ENCODE measurements at places on chromosomes 1 and 21. TPM values are rescaled to one million over a fixed set of nuclear protein-coding genes. Genes with fewer than 3 reads are reported as not detected.
A peak's percentile ranks its signal among the peaks of the same experiment; 100 is the strongest.

DNA sequence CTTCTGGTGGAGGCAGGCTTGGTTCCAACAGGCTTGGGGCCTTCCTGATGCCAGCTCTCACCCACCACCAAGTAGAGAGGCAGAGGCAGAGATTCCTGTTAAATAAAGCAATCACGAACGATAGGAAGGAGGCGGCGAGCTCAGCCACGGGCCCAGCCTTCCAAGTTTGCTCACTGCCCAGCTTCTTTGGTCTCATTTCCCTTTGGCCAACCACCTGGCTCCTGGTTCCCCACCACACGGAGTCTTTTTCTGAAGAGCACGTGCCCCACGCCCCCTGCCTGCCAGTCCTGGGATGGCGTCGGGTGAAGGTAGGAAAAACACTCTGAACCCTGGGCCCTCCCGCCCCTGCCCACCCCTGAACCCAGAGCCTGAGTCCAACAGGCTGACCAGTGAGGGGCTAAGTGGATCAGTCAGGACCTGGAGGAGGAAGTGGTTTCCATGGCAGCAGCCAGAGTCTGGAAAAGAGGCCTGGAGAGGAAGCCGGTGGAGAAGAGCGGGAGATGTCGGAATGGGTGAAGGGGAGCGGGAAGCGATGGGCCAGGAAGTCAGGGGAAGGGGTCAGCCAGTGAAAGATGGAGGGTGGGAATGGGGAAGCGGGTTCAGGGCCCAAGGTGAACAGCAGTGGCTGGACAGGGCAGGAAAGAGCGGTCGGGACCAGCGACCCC is 158.2 kb upstream of the KLHDC7A start:
- no peak overlapping the region for H3K27ac ChIP-seq
- H3K4me3 ChIP-seq: no peak overlapping the region
- H3K4me1 ChIP-seq: no peaks in the 10 kb centered on the region
- H3K27me3 ChIP-seq: no peaks in the 10 kb centered on the region
- no peaks in the 10 kb centered on the region for H3K36me3 ChIP-seq

GRCh38 chr1:243267914-243268653 is 12.2 kb downstream of the SDCCAG8 start:
- H3K36me3 ChIP-seq: no peaks in the 10 kb centered on the region
- DNase-seq: peak; percentile 56
- H3K27me3 ChIP-seq: no peaks in the 10 kb centered on the region
- peak overlapping the region; percentile 45 for H3K4me3 ChIP-seq

TEX38 gene
- total RNA-seq: not detected

- H3K27ac ChIP-seq: no peak overlapping the region
- no peaks in the 10 kb centered on the region for H3K4me1 ChIP-seq
- H3K4me3 ChIP-seq: no peak overlapping the region
- no peaks in the 10 kb centered on the region for H3K36me3 ChIP-seq
Measured at GRCh38 chr1:85343612-85344255, 67.3 kb upstream of the BCL10 start.

GRCh38 chr1:48572646-48573258 is 100.7 kb upstream of the SPATA6 start:
- DNase-seq: peak; percentile 75
- no peaks in the 10 kb centered on the region for H3K27me3 ChIP-seq
- H3K27ac ChIP-seq: no peak overlapping the region
- no peak overlapping the region for H3K4me3 ChIP-seq

GRCh38 chr1:168498159-168498631 is 45.6 kb downstream of the XCL2 start:
- H3K36me3 ChIP-seq: no peaks in the 10 kb centered on the region

PLA2G2C gene
- not detected for total RNA-seq

LRRC39 gene
- total RNA-seq: 3.5 TPM

DNA sequence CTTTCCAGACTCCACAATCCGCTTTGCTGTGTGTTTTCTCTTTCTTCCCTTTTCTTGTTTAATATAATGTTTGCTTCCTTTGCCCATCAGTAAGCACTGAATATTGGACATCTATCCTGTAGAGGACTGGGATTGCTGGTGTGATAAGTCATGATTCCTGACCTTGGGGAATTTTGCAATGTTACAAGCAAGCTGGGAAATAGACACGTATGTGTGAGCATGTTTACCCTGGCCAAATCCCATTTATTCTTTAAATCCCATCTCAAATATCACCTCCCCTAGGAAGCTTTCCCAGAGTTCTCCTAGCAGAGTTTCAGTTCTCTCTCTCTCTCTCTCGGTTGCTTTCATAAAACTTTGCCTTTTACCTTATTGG is 155.3 kb downstream of the ROR1 start:
- DNase-seq: no peak
- H3K36me3 ChIP-seq: no peaks in the 10 kb centered on the region
- no peaks in the 10 kb centered on the region for H3K27me3 ChIP-seq

DNA sequence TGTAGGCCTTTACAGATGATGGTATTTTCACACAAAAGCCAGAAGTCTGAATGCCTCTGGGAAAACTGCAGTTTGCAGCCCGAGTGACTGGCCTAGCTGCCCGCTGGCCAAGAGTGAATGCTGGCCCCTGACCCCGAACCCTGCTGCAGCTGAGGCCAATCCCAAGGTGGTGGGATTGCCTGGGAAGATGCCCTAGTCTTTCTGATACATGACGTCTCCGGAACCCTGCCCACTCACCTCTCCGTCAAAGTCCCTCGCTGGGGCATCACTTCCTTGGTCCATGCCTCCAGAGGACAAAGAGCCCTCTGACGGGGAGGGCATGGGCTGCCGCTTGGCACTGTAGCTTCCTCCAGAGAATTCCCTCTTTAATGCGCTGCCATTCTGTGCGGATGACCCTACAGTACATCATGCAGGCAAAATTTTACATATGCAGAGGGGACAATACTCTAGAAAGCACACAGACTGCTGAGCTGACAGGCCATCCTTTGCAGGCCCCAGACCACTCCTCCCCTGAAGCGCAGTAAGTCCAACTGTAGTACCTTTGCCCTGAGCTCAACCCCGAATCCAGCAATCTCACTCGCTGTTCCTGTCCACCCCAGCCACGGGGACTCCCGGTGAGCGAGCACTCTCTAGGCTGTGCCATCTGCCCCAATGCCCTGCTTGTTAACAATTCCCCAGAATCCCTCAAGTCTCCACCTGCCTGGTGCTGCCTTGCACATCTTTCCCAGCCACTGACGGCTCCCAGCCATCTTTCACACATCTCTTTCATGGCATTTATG is 54.7 kb downstream of the COQ8A start:
- no peaks in the 10 kb centered on the region for H3K4me1 ChIP-seq
- no peaks in the 10 kb centered on the region for H3K27me3 ChIP-seq
- no peaks in the 10 kb centered on the region for H3K36me3 ChIP-seq
- no peak overlapping the region for H3K4me3 ChIP-seq

TRAPPC10 gene
- 40.3 TPM for total RNA-seq

DNA sequence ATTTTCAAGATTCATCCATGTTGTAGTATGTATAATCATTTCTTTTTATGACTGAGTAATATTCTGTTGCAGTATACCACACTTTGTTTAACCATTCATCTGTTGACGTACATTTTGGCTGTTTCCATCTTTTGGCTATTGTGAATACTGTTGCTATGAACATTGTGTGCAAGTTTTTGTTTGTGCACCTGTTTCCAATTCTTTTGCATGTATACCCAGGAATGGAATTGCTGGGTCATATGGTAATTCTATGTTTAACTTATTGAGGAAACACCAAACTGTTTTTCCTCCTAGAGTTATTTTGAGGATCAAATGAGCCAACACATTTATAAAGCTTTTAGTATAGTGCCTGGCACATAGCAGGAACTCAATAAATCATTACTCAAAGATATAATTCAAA is 49.2 kb upstream of the MAN1A2 start:
- no peaks in the 10 kb centered on the region for H3K36me3 ChIP-seq
- no peak overlapping the region for H3K27ac ChIP-seq
- no peak for DNase-seq
- no peaks in the 10 kb centered on the region for H3K4me1 ChIP-seq
- H3K4me3 ChIP-seq: no peak overlapping the region
- no peaks in the 10 kb centered on the region for H3K27me3 ChIP-seq

GRCh38 chr21:43726686-43727518 is 8.0 kb downstream of the PDXK start:
- H3K27me3 ChIP-seq: no peaks in the 10 kb centered on the region
- H3K36me3 ChIP-seq: peaks cover 8% of the 10 kb centered on the region
- peak overlapping the region; percentile 90 for H3K4me3 ChIP-seq
- DNase-seq: no peak

BTG2 gene
- total RNA-seq: 245 TPM

CD1B gene
- total RNA-seq: not detected

- no peaks in the 10 kb centered on the region for H3K4me1 ChIP-seq
- no peaks in the 10 kb centered on the region for H3K36me3 ChIP-seq
- no peaks in the 10 kb centered on the region for H3K27me3 ChIP-seq
Measured at GRCh38 chr1:208084220-208084619, 160.0 kb downstream of the PLXNA2 start.

DNA sequence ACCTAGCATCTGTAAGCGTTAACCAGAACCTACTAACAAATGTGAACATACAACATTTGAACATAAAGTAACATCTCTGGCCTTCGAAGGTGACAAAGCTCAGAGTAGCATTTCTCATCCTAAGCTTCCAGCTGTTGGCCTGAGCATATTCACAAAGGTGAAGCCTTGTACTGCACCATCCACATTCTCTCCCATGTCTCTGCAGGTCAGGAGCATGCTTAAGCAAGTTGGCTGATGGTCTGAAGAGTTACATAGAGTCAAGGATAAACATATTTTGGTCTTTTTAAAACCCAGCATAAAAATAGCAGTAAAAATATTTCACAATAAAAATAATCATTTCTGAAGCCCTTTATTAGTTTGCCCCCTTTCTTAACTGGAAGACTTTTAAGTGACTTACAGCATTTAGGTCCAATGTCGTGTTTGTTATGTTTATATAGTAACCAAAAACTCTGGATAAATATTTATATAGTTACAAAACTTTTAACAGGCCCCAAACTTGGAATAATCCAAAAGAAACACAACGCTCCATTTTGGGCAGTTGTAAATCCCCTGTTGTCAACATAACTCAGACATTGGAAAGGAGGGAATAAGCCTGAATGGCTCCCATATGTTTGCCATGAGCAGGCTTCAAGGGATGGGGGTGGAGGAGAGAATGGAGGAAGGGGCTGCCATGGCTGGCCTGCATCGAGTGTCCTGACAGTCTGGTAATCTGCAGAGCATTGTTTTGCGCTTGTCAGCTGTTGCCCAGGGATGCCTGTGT is 42.8 kb upstream of the ENAH start:
- H3K27ac ChIP-seq: no peak overlapping the region
- no peak overlapping the region for H3K4me3 ChIP-seq
- no peaks in the 10 kb centered on the region for H3K4me1 ChIP-seq
- no peaks in the 10 kb centered on the region for H3K27me3 ChIP-seq
- DNase-seq: no peak

- no peak for DNase-seq
- H3K4me1 ChIP-seq: no peaks in the 10 kb centered on the region
- H3K27ac ChIP-seq: no peak overlapping the region
- no peak overlapping the region for H3K4me3 ChIP-seq
- H3K36me3 ChIP-seq: no peaks in the 10 kb centered on the region
- no peaks in the 10 kb centered on the region for H3K27me3 ChIP-seq
Measured at GRCh38 chr1:47229031-47229885, 2.8 kb downstream of the TAL1 start.

DNA sequence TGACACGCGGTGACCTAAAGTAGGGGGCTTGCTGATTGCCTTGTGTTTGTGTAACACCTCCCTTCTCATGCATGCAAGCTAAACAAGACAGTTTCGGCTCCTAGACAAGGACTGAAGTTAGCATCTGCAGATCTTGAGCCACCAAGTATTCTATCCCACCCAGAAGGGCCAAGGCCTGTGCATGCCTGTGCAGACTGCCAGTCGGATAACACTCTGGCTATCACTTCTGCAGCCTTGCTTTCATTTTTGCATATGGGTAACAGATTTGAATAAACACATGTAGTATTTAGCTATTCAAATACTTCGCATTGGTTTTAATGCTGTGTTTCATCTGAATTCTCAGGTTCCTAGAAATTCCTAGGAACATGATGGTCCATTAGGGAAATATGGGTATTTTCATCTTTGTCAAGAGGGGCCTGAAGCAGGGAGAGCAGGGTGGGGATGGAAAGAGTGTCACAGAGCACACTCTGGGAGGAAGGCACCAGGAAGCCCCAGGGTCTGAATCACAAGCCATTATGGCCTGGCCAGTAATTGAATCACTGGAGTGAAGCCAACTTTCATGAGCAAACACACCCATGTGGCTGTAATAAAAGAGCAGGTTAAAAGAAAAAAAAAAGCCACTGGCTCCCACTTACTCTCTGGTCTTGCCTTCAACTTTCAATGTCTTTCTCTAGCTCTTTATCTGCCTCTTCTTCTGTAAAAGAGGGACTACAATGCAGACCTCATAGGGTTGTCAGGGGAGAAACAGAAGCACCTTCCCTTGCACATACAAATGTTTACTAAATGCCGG is 28.3 kb downstream of the GADD45A start:
- H3K4me3 ChIP-seq: no peak overlapping the region
- no peak for DNase-seq
- no peaks in the 10 kb centered on the region for H3K27me3 ChIP-seq
- peak overlapping the region; percentile 55 for H3K27ac ChIP-seq
- H3K4me1 ChIP-seq: peaks cover 31% of the 10 kb centered on the region
- no peaks in the 10 kb centered on the region for H3K36me3 ChIP-seq

GRCh38 chr1:86787621-86788020 is 83.2 kb downstream of the SH3GLB1 start:
- no peaks in the 10 kb centered on the region for H3K27me3 ChIP-seq
- DNase-seq: no peak
- no peak overlapping the region for H3K27ac ChIP-seq
- H3K4me3 ChIP-seq: no peak overlapping the region
- H3K4me1 ChIP-seq: no peaks in the 10 kb centered on the region

GRCh38 chr1:111512132-111512889 is 8.9 kb upstream of the ADORA3 start:
- no peaks in the 10 kb centered on the region for H3K36me3 ChIP-seq
- no peak overlapping the region for H3K27ac ChIP-seq
- peaks cover 54% of the 10 kb centered on the region for H3K4me1 ChIP-seq
- no peak for DNase-seq
- no peaks in the 10 kb centered on the region for H3K27me3 ChIP-seq

SERPINC1 gene
- 0.26 TPM for total RNA-seq

WDR64 gene
- total RNA-seq: not detected

MTHFR gene
- 32.5 TPM for total RNA-seq

DNA sequence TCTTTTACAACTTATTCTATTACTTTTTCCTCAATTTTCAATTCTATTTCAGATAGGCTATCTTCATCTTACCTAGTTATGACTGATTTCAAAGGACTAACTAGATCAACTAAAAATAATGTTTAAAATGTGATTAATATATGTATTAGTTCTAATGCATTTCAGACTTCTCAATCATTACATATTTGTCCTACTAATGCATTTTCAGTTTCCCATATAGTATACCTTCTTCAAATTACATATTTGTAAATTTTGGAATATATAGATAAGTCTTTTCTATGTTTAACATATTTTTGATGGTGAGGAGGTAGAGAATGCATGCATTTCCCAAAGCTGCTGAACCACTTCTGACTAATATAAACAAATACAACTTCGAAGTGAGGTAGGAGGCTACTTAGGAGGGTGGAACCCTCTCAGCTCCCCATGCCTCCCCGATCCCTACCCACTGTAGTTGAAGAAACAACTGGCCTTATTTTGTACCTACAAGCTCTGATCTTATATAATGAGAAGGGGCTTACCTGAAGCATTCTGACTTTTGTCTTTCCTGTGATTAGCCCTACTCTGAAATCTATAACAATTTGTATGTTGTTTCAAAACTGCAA is 1.7 kb downstream of the TRMT1L start:
- H3K36me3 ChIP-seq: no peaks in the 10 kb centered on the region
- peak overlapping the region; percentile 82 for H3K4me3 ChIP-seq
- H3K27ac ChIP-seq: no peak overlapping the region
- H3K27me3 ChIP-seq: no peaks in the 10 kb centered on the region
